ENCODE measurements at places on chromosomes 2 and 18.
A peak's percentile ranks its signal among the peaks of the same experiment; 100 is the strongest.

- H3K4me1 ChIP-seq: no peaks in the 10 kb centered on the region
- no peak overlapping the region for H3K4me3 ChIP-seq
- H3K27me3 ChIP-seq: no peaks in the 10 kb centered on the region
- DNase-seq: no peak
- no peaks in the 10 kb centered on the region for H3K36me3 ChIP-seq
Observed at GRCh38 chr18:74132201-74132600, 15.4 kb downstream of the FBXO15 start.

- H3K4me1 ChIP-seq: no peaks in the 10 kb centered on the region
- DNase-seq: no peak
- H3K27me3 ChIP-seq: no peaks in the 10 kb centered on the region
- H3K36me3 ChIP-seq: no peaks in the 10 kb centered on the region
- H3K27ac ChIP-seq: no peak overlapping the region
Observed at GRCh38 chr18:77366067-77366719, 116.5 kb downstream of the GALR1 start.

GRCh38 chr2:178114462-178114861 is 2.2 kb downstream of the RBM45 start:
- H3K27me3 ChIP-seq: no peaks in the 10 kb centered on the region
- peaks cover 32% of the 10 kb centered on the region for H3K4me1 ChIP-seq
- H3K36me3 ChIP-seq: no peaks in the 10 kb centered on the region
- H3K27ac ChIP-seq: no peak overlapping the region
- no peak for DNase-seq

GRCh38 chr2:10911291-10912075 is at the start of gene KCNF1:
Gene KCNF1 (plus strand): TSS chr2:10911934. CDS start chr2:10912427, 493 bp downstream.
- H3K27ac ChIP-seq: no peak within 1 kb of the TSS
- H3K27me3 ChIP-seq: peaks cover 5% of the 10 kb centered on the region
- no peak for DNase-seq
- no peaks in the 10 kb centered on the region for H3K36me3 ChIP-seq
- H3K4me3 ChIP-seq: no peak within 1 kb of the TSS
- H3K4me1 ChIP-seq: no peaks in the 10 kb centered on the region

GRCh38 chr2:113978524-113979190 is 88.8 kb downstream of the ACTR3 start:
- no peaks in the 10 kb centered on the region for H3K27me3 ChIP-seq
- peaks cover 7% of the 10 kb centered on the region for H3K36me3 ChIP-seq
- no peaks in the 10 kb centered on the region for H3K4me1 ChIP-seq
- no peak overlapping the region for H3K27ac ChIP-seq
- H3K4me3 ChIP-seq: no peak overlapping the region

GRCh38 chr2:237156857-237157779 is 71.4 kb downstream of the COPS8 start:
- H3K4me3 ChIP-seq: no peak overlapping the region
- DNase-seq: no peak
- H3K36me3 ChIP-seq: no peaks in the 10 kb centered on the region
- no peaks in the 10 kb centered on the region for H3K27me3 ChIP-seq

DNA sequence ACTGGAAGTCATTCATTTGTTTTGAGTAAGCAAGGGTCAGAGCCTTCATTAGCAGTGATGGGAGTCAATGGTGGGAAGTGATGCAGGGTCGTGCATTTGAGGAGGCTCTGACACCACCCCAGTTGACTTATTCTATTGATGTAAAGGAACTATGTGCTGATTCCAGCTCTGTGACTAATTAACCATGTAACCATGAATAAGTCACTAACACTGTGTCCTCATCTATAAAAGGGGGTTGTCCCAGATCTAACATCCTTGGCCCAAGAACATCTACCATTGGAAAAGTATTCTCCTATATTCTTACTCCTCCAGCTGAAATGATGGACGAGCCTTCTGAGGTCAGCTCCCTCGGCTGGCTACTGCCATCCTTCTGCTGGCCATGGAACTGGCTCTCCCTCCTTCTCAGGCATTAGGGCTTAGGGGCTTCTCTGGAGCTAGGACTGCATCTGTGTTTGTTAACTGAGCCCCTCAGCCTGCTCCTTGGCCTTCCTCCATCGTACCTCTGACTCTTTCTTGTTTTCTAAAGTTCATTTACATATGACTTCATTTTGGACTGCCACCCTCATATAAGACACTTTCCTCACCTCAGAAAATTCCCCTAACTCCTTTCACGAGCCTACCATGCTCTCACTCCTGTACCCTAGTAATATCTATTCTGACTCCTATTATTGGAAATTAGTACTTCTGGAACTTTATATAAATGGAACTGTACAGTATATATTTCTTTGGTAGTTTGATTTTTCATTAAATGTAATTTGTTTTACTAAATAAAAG is 115.5 kb downstream of the KCTD1 start:
- H3K4me3 ChIP-seq: no peak overlapping the region
- H3K27ac ChIP-seq: no peak overlapping the region
- no peak for DNase-seq
- H3K4me1 ChIP-seq: no peaks in the 10 kb centered on the region
- no peaks in the 10 kb centered on the region for H3K36me3 ChIP-seq

GRCh38 chr2:152432206-152432653 is 97.3 kb downstream of the FMNL2 start:
- no peaks in the 10 kb centered on the region for H3K27me3 ChIP-seq
- H3K27ac ChIP-seq: no peak overlapping the region
- no peak overlapping the region for H3K4me3 ChIP-seq
- H3K4me1 ChIP-seq: no peaks in the 10 kb centered on the region
- H3K36me3 ChIP-seq: no peaks in the 10 kb centered on the region
- DNase-seq: no peak

- no peak overlapping the region for H3K4me3 ChIP-seq
- no peaks in the 10 kb centered on the region for H3K36me3 ChIP-seq
- H3K27me3 ChIP-seq: no peaks in the 10 kb centered on the region
Observed at GRCh38 chr18:45059695-45060094, 379.0 kb downstream of the SETBP1 start.

DNA sequence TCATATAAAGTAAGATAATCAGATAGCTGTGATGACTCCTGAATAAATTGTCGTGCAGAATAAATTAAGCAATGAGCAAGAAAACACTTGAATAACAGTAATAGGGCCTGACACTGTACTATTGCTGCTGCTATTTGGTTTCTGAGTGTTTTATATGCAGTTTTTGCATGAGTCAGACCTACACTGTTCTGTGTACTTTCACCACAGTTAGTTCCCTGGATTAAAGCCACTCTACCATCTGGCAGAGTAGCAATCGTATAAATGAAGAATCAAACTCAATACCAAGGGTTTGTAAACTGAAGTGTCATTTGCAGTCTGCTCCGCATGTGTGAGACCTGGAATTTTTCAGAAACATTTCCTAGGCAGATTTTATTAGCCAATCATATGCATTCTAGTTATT is 398.6 kb upstream of the CDH7 start:
- H3K4me3 ChIP-seq: no peak overlapping the region
- H3K4me1 ChIP-seq: no peaks in the 10 kb centered on the region
- no peaks in the 10 kb centered on the region for H3K27me3 ChIP-seq
- no peak for DNase-seq

GRCh38 chr2:98463988-98464771 is 19.5 kb downstream of the INPP4A start:
- H3K27ac ChIP-seq: peak overlapping the region; percentile 71
- peak; percentile 68 for DNase-seq
- peaks cover 98% of the 10 kb centered on the region for H3K4me1 ChIP-seq

GRCh38 chr2:54665436-54665856 is 58.0 kb upstream of the EML6 start:
- no peaks in the 10 kb centered on the region for H3K4me1 ChIP-seq
- DNase-seq: peak; percentile 52
- peaks cover 83% of the 10 kb centered on the region for H3K36me3 ChIP-seq
- H3K27ac ChIP-seq: no peak overlapping the region

GRCh38 chr2:192043216-192043870 is 151.4 kb downstream of the TMEFF2 start:
- H3K4me1 ChIP-seq: no peaks in the 10 kb centered on the region
- H3K27ac ChIP-seq: no peak overlapping the region
- DNase-seq: no peak
- no peaks in the 10 kb centered on the region for H3K27me3 ChIP-seq
- no peak overlapping the region for H3K4me3 ChIP-seq
- H3K36me3 ChIP-seq: no peaks in the 10 kb centered on the region

GRCh38 chr2:55420439-55420725 is 726 bp upstream of the CCDC88A start:
- no peak for DNase-seq
- H3K27ac ChIP-seq: peak overlapping the region; percentile 57
- H3K4me1 ChIP-seq: peaks cover 21% of the 10 kb centered on the region
- H3K36me3 ChIP-seq: no peaks in the 10 kb centered on the region
- H3K4me3 ChIP-seq: peak overlapping the region; percentile 94
- H3K27me3 ChIP-seq: no peaks in the 10 kb centered on the region

DNA sequence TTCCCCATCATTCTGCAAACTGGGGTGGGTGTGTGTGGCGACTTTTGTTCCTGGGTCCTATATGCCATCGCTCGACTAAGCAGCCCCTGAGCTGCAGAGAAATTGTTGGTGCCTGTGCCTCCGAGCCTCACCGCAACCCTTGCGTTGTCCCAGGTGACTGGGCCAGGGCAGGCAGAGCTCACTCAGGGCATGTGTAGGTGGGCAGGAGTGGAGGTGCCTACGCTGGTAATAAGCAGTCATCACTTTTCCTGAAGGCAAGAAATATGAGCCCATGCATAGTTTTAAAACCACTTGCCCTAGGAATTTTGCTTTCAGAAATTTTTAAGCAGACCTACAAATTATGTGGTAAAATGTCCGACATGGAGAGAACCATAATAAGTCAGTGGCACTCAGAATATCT is 197.8 kb downstream of the SMAD7 start:
- DNase-seq: no peak
- H3K27me3 ChIP-seq: no peaks in the 10 kb centered on the region
- H3K36me3 ChIP-seq: no peaks in the 10 kb centered on the region

GRCh38 chr18:77043541-77044280 is 88.9 kb downstream of the MBP start:
- no peak for DNase-seq
- H3K4me3 ChIP-seq: no peak overlapping the region
- H3K27me3 ChIP-seq: no peaks in the 10 kb centered on the region

DNA sequence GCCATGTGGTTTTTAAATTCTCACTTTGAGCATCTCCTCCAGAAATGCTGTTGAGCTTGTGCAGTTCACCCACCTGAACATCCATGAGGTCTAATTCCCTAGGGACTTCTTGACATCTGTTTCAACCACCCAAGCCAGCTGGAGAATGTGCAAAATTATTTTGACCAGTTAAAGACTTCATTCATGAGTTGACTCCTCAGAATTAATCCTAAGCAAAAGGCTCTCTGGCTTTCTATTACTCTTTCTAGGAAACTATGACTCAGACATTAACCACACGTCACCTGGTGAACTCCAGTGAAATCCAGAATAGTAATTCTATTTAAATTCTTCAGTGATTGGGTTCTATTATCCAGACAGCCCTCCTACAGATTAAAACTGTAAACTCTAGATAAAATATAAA is 247.5 kb downstream of the NBAS start:
- H3K27me3 ChIP-seq: no peaks in the 10 kb centered on the region
- H3K4me3 ChIP-seq: no peak overlapping the region
- no peaks in the 10 kb centered on the region for H3K36me3 ChIP-seq

- no peak overlapping the region for H3K27ac ChIP-seq
- H3K4me3 ChIP-seq: no peak overlapping the region
- no peaks in the 10 kb centered on the region for H3K27me3 ChIP-seq
- DNase-seq: no peak
- H3K4me1 ChIP-seq: no peaks in the 10 kb centered on the region
Observed at GRCh38 chr2:78910376-78910775, 115.1 kb upstream of the REG3G start.

- H3K4me3 ChIP-seq: no peak overlapping the region
- no peaks in the 10 kb centered on the region for H3K27me3 ChIP-seq
- H3K36me3 ChIP-seq: peaks cover 4% of the 10 kb centered on the region
- no peak for DNase-seq
- H3K27ac ChIP-seq: peak overlapping the region; percentile 28
Observed at GRCh38 chr2:230779126-230779525, 66.5 kb downstream of the CAB39 start.

- peaks cover 25% of the 10 kb centered on the region for H3K36me3 ChIP-seq
- no peak overlapping the region for H3K4me3 ChIP-seq
- no peak overlapping the region for H3K27ac ChIP-seq
- H3K4me1 ChIP-seq: no peaks in the 10 kb centered on the region
- DNase-seq: no peak
- H3K27me3 ChIP-seq: no peaks in the 10 kb centered on the region
Observed at GRCh38 chr2:241648453-241648852, 11.0 kb downstream of the ATG4B start.

Data from CD4-positive, alpha-beta memory T cell (primary cell).